GM23248 (cell line): ENCODE measurements at places on chromosomes 6 and 20. TPM values are rescaled to one million over a fixed set of nuclear protein-coding genes. Genes with fewer than 3 reads are reported as not detected.

The TTK gene
- total RNA-seq: 12.0 and 16.7 TPM in 2 replicates

The CAP2 gene
- total RNA-seq: 4.8 and 9.9 TPM in 2 replicates

The LIN28B gene
- total RNA-seq: not detected in 2 replicates

- DNase-seq: no peak
- no peaks in the 10 kb centered on the region for H3K27me3 ChIP-seq
- no peaks in the 10 kb centered on the region for H3K36me3 ChIP-seq
- no peak overlapping the region for H3K4me3 ChIP-seq
- no peak overlapping the region for H3K27ac ChIP-seq
Measured at GRCh38 chr6:151993364-151993763, 185.9 kb downstream of the ESR1 start.

- H3K4me1 ChIP-seq: peaks cover under 1% of the 10 kb centered on the region; the same call in 1 of the 2 replicates
- no peak for DNase-seq
- H3K27ac ChIP-seq: no peak overlapping the region
- H3K27me3 ChIP-seq: peaks cover 10% of the 10 kb centered on the region; the same call in 1 of the 2 replicates
- H3K4me3 ChIP-seq: no peak overlapping the region
Measured at GRCh38 chr20:62617711-62618483, 24.4 kb upstream of the SLCO4A1 start.
